ENCODE measurements at places on chromosomes 16 and 17.
A peak's percentile ranks its signal among the peaks of the same experiment; 100 is the strongest.

GRCh38 chr17:80045703-80046102 lies 9.3 kb downstream of the CCDC40 start:
- no peak for DNase-seq

DNA sequence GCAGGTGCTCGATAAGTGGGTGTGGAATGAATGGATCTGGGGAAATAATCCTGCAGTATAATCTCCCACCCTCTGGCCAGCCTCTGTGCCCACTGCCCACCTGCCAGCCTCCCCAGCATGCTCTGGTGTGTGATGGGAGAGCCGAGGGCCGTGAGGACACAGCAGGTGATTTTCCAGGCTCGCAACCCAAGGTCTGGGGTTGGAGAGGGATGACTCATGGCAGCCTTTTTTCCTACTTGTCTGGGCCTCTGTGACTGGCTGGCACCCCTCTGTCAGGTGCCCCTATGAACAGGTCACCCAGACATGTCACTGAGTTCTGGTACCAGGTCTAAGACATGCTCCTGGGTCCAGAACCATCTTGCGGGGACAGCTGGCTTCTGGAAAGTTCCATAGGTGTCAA lies 385.7 kb upstream of the TNRC6C start:
- no peak for DNase-seq

DNA sequence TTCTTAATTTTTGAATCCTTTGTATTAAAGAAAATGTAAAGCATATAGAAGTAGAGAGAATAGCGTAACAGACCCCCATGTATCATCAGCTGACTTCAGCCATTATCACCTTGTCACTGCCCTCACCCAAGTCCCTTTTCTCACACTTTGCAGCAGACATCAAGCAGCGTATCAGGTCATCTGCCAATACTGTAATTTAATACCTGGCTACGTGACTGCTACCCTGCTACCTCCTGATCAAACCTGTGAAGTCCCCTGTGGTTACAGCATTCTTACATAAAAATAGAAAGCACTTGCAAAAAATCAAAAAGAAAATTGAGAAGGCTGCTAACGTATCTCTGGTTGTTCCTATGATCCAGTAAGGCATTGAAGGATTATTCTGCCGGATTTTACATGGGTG lies 96.4 kb downstream of the PLCG2 start:
- no peak for DNase-seq

- no peak for DNase-seq
Observed at GRCh38 chr17:63039342-63039741, 73.3 kb downstream of the TANC2 start.

GRCh38 chr17:77834170-77835115 lies 124.1 kb upstream of the TNRC6C start:
- DNase-seq = peak; percentile 22

DNA sequence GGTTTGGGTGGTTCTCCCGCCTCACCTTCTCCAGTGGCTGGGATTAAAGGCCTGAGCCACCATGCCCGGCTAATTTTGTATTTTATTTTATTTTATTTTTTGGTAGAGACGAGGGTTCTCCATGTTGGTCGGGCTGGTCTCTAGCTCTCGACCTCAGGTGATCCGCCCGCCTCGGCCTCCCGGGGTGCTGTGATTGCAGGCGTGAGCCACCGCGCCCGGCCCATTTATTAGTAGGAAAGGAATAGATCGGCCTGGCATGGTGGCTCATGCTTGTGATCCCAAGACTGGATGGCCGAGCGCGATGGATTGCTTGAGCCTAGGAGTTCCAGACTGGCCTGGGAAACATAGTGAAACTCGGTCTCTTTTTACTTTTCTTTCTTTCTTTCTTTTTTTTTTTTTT lies 20.4 kb upstream of the RBL2 start:
- no peak for DNase-seq

- DNase-seq = no peak
Observed at GRCh38 chr16:15897121-15897780, 8.8 kb upstream of the CEP20 start.

DNA sequence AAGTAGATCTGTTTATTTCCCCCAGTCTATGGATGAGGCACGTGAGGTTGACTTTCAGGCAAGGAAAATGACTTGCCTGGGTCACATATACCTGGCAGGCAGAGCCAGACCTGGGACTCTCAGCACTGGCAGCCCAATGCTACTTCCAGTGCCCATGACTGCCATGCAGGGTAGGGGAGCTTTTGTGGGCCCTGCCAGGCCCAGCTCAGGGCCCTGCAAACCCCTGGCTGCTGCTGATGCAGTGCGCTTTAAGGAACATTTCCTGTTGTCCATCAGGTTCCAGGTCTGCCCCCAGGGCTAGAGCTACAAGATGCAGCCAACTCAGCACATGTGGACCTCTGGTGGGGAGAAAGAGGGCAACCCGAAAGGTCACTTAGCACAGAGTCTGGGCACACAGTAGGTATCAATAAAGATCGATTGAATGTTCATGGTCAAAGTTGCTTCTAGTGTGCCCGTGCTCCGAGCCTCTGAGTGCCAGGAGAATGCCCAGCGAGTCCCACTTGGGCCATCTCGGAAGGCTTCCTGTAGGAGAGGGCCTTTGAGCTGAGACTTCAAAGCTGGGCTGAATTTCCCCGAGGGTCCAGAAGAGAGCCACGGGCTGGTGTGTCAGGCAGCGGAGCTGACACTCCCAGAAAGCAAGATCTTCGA lies 513 bp upstream of the TBX21 start:
- no peak for DNase-seq

GRCh38 chr17:42273474-42274252 lies 2.5 kb downstream of the STAT5B start:
- DNase-seq = no peak

GRCh38 chr17:4375039-4375748 lies 8.7 kb upstream of the UBE2G1 start:
- DNase-seq = no peak

- DNase-seq = no peak
Observed at GRCh38 chr16:75292691-75293090, 41.3 kb upstream of the BCAR1 start.

GRCh38 chr16:56689171-56689570 lies 6.9 kb downstream of the MT1X start:
- no peak for DNase-seq

DNA sequence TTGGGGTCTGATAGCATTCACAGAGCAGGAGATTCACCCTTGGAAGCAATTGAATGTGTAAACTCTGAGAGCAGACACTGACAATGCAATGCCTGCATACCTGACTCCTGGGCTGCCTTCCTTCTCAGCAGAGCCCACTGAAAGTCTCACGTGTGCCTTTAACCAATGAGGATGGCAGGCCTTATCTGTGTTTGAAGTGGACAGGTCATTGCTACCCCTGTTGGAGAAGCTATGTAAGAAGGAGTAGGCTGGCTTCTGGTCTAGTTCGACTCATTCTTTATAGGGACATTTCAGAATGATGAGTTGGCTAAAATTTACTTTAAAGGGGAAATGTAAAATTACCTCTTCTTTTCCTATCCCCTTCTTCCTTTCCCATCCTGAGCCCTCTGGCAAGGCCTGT lies 446.3 kb downstream of the SLC39A11 start:
- DNase-seq = no peak

- peak; percentile 24 for DNase-seq
Observed at GRCh38 chr16:12896562-12896961, 4.8 kb upstream of the SHISA9 start.

- no peak for DNase-seq
Observed at GRCh38 chr16:12122202-12122601, 145.7 kb downstream of the SNX29 start.

GRCh38 chr16:61617219-61617783 lies 418.9 kb downstream of the CDH8 start:
- DNase-seq = no peak

- no peak for DNase-seq
Observed at GRCh38 chr16:14014284-14014625, 56.9 kb upstream of the MRTFB start.

DNA sequence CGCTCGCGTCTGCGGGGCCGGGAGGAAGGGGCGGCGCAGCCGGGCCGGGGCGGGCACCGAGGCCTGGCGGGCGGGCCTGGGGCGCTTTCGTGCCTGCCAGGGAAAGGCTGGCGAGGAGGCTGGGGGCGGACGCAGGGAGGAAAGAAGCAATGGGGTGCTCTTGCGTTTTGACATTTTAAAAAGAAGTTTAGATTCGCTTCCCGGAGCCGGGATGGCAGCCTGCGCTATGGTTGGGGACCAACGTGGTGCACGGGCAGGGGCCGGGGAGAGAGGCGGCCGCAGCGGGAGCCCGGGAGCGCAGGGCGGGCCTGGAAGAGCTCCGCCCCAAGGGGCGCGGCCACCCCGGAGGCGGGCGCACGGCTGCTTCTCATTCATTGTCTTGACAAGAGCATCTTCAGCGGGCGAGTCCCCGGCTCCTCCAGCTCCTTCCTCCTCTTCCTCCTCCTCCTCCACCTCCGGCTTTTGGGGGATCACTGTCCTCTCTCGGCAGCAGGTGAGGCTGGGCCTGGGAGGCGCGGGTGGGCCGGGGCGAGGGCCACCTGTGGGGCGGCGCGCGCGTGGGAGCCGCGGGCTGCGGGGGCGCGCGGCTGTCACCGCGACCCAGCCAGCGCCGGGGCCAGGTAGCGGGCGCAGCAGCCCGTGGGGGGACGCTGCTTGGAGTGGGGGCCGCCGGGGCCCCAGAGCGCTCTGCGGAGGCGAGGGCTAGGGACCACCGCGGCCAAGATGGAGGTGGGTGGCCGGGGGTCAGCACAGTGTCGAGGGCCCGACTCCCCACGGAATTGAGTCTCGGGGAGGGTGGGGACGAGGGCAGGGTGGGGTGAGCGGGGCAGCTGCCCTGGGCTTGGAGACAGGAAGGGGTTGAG lies at the start of gene CORO1A:
Gene CORO1A, plus strand, starts transcription at position 370 of the 863 bp plus-strand sequence. CDS start 1,608 bp downstream, outside the sequence.
- DNase-seq = peak; percentile 43

GRCh38 chr17:7838090-7839075 lies 4.4 kb downstream of the KDM6B start:
- DNase-seq = no peak

GRCh38 chr16:89025636-89026035 lies 48.6 kb upstream of the CBFA2T3 start:
- no peak for DNase-seq

DNA sequence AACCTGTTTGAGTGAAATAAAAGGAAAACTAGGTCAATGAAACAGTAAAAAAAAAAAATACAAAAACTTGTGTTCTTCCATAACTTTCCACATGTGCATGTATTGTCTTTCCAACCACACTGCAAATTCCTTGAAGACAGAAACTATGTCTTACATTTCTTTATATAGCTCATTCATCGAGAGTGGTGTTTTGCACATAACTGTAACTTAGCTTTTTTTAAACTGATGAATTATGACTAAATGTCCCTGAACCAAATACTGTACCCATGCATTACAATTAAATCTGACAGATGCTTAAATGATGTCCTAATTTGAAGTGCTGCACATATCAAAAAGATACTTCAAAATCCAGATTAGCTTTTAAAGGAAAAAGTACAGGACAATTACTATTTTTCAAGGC lies 50.1 kb downstream of the BRIP1 start:
- no peak for DNase-seq
